RPMI7951 (cell line): ENCODE measurements at places on chromosomes 2 and 18.

DNA sequence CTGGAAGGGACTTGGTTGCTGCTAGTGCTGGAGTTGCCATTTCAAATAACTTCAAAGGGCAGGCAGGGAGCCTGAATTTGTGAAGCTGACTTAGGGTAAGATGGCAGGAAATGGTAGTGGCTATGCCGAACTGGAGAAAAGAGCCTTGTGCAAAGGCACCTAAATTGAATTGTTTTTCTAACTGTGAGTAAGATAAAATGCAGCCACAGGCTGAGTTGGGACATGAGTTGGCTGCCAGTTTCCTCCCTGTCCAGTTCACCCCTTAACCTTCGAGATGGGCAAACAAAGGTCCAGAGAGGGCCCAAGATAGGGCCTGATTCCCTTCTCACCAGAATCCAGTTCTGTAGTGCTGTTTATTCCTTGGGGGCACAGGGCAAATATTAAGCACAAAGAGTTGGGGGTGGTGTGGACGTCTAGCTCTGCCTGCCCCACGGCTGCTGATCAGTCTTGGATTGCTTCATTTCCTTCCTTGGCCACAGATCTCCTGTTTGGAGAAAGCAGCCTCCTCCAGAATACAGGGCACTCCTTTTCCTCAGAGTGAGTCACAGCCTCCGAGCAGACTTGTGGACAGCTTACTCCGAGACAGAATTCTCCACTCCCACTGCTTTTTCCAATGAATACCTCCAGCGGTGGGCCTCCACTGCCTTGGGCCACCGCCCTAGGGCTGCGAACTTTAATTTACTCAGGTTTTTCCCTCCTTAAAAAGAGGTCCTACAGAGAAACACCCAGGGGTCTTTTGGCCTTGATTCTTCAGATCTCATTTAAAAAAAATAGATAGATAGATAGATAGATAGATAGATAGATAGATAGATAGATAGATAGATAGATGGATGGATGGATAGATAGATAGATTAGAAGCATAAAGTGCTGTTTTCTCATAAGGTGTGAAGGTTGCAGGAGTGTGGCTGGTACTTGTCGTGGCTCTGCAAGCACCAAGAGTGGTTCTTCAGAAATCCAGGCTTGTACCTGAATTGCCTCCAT lies 18.4 kb upstream of the SLC20A1 start:
- DNase-seq = peak; percentile 99

- no peak for DNase-seq
These were observed 1.4 kb downstream of the VRK2 start for GRCh38 chr2:58047961-58048360.

DNA sequence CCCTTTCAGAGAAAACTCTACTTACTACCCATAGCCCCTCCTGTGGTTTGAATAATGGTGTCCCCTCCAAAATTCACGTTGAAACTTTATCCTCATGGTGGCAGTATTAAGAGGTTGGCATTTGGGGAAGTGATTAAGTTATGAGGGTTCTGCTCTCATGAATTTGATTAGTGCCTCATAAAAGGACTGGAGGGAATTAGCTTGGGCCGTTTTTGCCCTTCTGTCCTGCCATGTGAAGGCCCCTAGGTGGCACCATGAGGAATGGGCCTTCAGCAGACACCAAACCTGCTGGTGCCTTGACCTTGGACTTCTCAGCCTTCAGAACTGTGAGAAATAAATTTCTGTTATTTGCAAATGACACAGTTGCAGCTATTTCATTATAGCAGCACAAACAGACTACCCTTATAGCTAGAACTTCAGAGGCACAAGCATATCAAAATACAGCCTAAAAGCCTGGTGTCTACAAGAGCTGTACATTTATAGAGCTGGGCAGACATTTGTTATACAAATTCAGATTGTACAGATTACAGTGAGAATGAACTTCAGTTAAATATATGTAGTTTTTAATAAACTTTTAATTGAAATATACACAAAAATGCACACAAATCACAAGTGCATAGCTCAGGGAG lies 2.6 kb upstream of the PTPN2 start:
- no peak for DNase-seq

DNA sequence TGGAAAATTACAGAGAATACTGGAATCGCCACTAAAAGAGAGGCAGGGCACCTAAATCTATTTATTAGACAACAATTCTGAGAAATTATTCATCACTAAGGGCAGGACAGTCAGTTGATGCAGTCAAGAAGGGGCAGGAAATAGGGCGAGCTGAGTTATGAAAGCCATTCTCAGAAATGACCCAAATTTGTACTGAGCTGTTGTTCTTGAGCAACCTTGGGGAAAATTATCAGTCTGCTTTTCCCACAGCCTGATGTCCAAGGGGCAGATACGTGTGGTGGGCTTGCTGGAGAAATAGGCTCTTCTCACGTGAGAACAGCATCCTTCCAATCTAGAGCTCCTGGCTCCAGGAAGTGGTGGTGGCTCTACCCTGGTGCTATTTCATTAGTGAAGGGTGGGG lies 38.6 kb downstream of the STON1 start:
- DNase-seq = no peak

GRCh38 chr2:88220718-88221117 lies 50.6 kb downstream of the THNSL2 start:
- DNase-seq = no peak

- DNase-seq = no peak
These were observed 466.1 kb upstream of the MC4R start for GRCh38 chr18:60838677-60839076.

DNA sequence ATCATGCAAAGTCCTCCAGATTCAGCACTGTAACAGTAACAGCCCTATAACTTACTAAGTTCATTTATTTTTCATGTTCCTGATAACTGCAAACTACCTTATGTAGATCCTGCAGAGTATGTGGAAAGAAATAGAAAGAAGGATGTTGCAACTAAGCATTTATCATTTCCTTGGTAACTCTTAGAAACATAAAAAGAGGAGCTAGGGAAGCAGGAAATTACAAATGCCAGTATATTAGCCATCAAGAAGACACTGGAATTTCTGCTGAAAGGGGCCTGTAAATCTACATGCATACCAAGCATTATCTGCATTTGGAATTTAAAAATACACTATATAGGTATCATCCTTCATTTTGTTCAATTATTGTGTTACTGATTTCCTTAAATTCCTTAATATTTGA lies 66.8 kb downstream of the PDE11A start:
- no peak for DNase-seq
